ENCODE measurements at places on chromosomes 2 and 18. TPM values are rescaled to one million over a fixed set of nuclear protein-coding genes. Genes with fewer than 3 reads are reported as not detected.
A peak's percentile ranks its signal among the peaks of the same experiment; 100 is the strongest.

- no peak for DNase-seq
These were observed 287.8 kb upstream of the SLC39A10 start for GRCh38 chr2:195369218-195369587.

Gene AUP1
- total RNA-seq = 133 TPM

DNA sequence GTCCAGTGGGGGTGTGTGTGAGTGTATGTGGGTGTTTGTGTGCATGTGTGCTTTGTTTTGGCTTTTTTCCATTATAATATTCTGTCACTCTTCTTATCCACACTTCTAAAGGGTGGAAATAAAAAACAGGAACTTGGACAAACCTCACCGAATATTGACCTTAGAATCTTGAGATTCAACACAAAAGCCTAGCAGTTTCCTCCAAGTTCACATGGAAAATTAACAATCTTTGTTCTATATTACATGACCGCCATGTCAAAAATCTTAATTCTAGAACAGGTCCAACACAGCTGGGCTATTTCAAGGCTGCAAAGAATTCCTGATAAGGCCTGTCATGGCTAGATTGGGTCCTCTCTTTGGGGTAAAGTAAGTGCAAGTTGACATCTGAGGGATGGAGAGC, 169.3 kb upstream of the OSR1 start:
- no peak for DNase-seq

Gene B3GNT7
- 3.2 TPM for total RNA-seq

DNA sequence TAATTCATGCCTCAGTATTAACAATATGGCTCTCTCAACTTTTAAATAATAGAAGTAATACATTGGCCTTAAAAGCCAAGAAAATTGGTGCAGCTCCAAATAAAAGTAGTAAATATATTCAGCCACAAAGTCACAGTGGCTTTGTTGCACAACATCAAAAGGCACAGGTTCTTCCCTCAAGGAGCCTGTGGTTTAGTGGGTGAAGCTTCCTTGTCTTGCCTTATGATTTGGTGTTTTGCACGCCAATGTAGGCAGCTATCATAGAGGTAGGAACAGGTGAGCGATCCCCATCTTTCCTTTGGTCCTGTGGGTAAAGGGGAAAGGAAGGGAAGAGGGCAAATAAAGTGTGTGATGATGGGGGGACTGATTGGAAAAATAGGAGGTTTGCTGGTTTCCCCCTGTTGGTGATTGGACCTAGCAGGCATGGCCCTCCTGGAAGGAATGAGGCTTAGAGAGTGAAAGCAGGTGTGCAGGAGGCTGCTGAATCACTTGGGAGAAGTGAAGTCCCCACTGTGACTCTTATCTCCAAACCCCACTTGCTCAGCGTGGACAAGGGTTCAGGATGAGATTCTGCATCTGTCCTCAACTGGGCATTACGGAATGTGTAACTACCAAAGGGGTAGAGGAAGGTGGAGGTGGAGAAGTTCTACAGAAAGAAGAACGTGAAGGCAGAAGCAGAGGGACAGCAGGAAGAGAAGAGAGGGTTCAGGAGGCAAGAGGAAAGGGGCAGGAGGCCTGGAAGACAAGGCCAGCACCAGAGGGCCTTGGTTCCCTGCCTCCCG, 20.1 kb upstream of the TNP1 start:
- DNase-seq = no peak

Gene CBLN2
- total RNA-seq = 4.6 TPM

- peak; percentile 66 for DNase-seq
These were observed 51.4 kb downstream of the EMILIN2 start for GRCh38 chr18:2898186-2898640.

- no peak for DNase-seq
These were observed 148.1 kb downstream of the ZFP36L2 start for GRCh38 chr2:43078301-43078700.

GRCh38 chr18:11981192-11981542, at the start of gene IMPA2:
Gene IMPA2 (plus strand): TSS chr18:11981507. CDS start chr18:11981670, 163 bp downstream.
- DNase-seq = no peak

Gene RTP5
- not detected for total RNA-seq

DNA sequence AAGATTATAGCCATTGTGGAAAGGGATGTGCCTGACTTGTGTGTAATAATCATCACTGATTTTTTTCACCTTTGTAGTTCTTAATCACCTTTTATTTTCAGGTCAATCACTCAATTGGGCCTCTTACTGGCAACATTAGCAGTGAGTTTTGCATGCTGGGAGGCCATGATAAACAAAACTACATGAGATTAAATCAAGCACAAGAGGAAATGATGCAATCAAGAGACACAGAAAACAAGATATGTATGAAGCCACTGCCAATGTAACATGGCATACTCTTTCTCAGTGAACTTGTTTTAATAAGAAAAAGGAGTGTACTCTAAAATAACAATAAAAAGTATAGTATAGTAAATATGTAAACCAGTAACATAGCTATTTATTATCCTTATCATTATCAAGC, 69.9 kb upstream of the FSIP2 start:
- DNase-seq = no peak

Gene MAP3K19
- not detected for total RNA-seq

GRCh38 chr2:55810622-55811020, 113.0 kb downstream of the EFEMP1 start:
- no peak for DNase-seq

DNA sequence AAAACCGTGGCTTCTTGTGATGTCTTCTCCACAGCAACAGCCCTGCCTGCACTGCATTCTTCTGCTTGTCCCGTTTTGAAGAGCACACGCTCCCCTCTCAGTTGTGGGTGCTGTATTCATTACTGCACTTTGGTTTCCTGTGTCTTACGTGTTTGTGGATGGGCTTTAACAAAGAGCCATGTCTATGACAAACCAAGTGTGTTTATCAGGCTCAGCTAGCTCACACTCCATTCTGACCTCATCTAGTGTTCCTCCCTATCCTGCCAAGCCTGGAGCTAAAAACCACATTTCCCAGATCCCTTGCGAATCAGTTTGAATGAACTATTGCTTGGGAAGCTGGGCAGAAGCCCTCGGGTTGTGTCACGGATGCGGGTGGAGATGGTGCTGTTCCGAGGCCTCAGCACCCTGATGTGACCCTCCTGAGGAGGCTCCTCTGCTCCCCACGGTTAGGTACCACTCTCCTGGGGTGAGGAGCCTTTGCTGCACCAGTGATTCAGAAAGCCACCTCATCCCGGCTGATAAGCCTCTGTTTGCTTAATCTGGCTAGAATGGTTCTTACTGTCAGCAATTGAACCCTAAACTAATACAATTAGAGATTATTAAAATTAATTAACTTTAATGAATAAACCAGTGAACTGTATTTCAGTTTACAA, 116.5 kb downstream of the GALR1 start:
- no peak for DNase-seq

Gene AMER3
- not detected for total RNA-seq

Gene CCDC68
- 4.3 TPM for total RNA-seq

DNA sequence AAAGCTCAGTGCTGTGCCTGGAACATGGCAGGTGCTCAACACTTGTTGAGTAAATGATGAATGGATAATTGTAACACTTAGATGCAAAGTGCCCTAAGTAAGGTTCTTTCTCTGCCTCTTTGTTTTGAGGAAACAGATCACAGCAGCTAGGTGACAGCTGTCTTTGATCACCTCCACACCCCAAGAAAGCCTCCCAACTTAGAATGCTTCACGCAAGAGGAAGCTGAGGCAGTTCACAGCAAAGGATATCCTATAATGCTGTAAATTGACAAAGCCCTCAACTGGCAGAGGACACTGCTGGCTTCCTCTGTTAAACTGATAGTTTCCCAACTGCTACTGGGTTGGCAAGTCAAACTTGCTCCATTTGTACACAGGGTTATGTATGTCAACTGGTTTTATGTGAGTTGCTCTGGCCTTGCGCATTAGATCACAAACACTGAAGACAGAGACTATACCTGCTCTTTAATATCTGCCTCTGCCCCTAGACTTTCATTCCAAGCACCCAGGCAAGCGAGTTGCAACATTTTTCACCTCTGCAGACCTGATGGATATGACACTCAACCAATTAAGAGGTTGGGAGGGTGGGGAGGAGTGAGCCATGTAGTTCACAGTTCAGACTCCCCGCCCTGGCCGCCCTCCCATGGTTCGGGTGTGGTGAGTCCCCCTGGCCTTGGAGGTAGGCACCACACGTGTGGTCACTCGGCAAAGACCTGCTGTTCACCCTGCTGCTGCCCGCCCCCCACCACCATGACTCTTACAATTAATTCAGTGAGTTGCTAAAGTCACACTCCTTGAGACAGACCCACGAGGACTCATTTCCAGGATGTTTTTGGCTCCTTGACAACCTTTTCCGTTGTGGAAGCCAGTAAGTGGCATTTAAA, 4.8 kb upstream of the MALL start:
- DNase-seq = no peak

- DNase-seq = no peak
These were observed 372.7 kb downstream of the FBXO15 start for GRCh38 chr18:73774811-73775509.

Gene FOXI3
- not detected for total RNA-seq

- DNase-seq = no peak
These were observed 85.2 kb upstream of the RPE start for GRCh38 chr2:209917154-209917771.

Gene ACVR1C
- 1.1 TPM for total RNA-seq

DNA sequence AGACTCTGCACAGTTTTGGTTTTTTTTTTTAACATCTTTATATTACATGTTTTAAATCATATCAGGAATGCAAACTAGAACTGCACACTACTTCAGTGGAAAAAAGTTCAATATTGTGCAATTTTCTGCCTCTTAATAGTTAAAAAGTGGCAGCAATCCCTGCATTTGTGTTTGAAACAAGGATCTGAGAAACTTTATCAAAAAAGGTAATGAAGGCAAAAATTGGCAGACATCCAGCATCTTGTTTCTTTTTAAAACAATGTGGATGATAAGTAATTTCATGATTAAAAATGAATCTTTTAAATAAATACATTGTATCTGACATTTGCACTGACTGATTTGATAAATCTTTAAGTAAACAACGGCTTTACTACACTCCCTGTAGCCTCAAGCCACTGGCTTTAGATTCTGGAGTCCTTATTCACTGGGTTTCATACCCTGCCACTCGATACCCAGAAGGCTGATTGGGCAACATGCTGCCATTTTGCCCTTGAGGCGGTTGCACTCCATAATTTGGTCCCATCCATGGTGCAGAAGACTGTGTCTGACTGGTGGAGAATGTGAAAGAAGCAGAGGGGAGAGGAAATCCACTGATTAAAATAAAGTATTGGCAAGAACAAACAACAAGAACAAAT, 21.6 kb upstream of the C2orf42 start:
- DNase-seq = no peak

DNA sequence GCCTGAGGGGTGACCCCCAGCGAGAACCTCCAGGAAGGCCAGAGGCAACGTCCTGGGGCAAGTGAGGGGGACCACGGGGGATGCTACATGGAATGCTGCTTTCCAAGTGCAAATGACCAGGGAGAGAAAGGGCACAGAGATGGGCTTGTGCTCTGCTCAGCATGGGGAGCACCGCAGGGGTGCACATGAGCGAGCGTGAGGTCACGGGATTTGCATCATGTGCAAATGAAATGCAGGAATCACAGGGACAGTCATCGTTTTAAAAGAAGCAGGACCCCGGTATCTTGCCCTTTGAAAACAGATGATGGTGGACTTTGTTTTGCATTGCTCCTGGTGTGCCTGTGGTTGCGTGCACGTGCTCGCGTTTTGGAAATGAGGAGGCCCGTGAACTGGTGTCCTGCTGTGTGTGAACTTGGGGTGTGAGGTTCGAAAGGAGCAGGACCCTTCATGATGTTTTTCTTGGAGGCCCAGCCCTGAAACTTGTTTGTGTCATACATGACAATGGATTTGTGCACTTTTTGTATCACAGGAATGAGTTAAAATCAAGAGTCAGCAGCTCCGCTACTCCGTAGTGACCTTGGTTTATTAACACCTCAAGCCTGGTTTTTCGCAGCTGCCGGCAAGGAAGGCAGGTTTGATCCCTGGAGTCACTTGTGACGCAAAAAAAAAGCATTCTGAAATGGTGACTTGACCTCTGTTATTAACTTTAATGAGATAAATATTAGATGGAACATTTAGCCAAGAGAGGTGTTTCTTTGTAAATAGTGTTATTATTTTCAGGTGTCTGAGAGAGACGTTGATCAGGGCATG, 234.5 kb downstream of the LDLRAD4 start:
- peak; percentile 38 for DNase-seq

Gene C2orf80
- not detected for total RNA-seq

GRCh38 chr2:203756161-203756560, 49.7 kb downstream of the CD28 start:
- DNase-seq = no peak

DNA sequence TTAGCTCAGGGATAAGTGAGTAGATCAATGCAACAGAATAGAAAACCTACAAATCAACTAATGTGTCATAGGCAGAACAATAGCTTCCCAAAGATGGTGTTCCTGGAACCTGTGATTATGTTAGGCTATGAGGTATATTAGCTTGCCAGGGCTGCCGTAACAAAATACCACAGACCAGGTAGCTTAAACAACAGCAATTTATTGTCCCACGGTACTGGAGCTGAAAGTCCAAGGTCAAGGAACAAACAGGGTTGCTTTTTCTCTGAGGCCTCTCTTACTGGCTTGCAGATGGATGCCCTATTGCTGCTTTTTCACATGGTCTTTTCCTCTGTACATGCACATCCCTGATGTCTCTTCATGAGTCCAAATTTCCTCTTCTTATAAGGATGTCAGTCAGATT, 354.9 kb downstream of the TNS1 start:
- no peak for DNase-seq

GRCh38 chr18:72899338-72899737, 31.6 kb upstream of the NETO1 start:
- DNase-seq = no peak

DNA sequence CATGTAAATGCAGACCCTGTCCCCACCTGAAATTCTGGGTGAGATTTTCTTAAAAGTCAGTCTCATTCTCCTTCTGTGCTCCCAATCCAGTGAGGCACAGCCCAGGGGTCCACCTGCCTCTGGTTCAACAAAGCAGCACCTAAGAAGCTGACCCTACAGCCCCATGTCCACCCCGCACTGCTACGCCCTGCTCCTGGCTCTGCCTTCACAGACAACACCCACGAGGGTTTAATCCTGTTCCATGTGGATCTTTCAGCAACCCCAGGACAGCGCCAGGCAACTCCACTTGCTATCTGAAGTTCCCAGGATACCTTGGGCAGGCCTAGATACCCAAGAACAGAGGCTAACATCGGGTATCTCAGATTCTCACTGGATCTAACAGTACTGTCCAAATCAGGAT, 44.9 kb downstream of the HDLBP start:
- DNase-seq = no peak

DNA sequence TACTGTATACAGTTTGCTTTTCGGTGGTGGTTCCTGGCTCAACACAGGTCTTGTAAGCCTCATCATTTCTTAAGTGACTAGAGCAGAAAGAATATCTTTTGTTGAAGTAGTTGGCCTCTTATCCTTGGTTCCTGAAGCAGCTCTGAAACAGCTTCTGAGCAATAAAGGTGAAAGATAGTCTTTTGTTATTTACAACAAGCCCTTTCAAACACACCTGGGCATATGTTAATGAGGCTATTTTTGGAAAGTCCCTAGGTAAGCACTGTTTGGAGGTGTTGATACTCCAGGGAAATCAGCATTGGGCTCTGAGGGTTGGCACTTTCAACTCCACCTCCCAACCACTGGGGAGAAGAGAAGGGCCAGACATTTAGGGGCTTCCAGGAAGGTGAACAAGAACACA, 211.0 kb downstream of the MCFD2 start:
- DNase-seq = no peak

Gene HOXD10
- 16.6 TPM for total RNA-seq
